ENCODE measurements at places on chromosomes 7 and 10.

DNA sequence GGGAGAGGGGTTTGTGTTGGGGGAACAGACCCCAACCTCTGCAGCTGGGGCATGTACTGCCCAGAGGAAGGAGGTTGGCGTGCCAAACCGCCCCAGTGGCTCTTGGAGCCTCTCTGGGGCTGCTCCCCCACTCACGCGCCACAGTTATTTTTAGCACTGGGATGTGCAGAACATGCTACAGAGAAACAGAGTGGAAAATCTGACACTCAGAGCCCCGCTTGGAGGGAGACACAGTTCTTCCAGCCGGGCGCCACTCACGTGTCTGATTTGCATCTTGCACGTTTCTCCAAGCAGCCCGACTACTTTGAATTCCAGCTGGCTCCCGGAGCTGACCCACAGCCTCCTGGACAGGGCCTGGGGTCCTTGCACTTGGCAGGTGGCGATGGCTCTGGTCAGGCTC, 182.0 kb downstream of the RPS24 start:
- DNase-seq, result no peak

DNA sequence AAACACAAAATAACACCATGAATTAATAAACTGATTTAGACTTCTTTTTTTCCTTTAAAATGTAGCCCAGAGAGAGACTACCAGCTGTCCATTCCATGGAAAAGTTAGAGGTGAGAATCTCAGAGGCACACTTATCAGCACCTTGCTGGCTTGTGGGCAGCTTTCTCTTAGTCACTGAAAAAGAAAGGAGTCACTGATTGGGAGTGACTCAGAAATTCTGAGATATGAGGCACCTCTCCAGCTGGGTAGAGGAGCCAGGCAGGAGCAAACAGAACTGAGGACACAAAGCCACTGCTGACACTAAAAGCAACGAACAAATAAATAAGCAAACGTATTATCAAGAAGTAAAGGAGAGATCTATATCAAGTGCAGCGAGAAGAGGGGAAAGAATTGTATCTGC, 310.6 kb downstream of the PARD3 start:
- no peak for DNase-seq

DNA sequence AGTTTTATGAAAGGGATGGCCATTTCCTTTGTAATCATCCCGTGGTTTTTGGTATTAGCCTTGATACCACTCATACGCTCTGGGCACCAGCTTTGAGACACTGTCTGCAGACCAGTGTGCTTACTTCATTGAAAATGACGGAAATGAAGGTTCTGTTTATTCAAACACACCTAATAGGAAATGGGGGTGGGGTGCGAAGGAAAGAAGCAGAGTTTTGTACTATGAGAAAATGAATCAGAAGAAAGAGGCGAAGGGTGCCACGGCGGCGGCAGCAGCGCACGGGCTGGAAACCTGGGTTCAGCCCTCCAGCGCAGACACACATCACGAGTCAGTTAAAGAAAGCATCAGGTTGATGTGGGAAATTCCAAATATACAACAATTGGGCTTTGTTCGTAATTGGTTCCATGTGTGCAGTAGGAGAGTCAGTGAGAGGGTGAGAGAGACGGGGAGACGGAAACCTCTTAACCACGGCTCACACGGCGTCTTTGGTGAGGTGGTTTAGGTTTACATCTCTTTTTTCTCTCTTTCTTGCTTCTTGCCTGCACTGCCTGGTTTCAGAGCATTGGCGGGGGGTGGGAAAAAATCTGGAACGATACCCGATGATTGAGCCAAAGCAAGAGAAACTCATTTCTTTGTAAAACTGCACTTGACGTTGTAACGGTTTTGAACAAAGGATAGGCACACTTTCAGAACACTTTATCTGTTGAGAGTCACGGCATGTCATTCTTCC, 321.2 kb downstream of the FRMD4A start:
- peak; percentile 19 for DNase-seq

DNA sequence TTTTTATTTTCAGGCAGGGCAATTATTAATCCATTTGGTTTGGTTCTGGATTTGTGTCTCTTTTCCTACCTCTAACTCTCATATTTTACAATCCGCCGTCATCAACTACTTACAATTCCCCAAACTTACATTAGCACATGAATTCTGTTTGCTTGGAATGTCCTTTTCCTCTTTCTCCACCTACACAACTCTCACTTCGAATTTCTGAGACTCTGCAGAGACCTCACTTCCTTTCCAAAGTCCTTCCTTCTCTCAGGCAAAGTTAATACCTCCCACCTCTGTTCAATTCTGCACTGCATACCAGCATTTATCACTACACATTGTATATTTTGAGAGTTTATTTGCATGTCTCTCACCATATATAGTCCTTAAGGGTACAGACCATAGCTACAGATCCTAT, 122.7 kb upstream of the LRRTM3 start:
- DNase-seq, result no peak

GRCh38 chr10:23375366-23375765, 30.8 kb upstream of the C10orf67 start:
- DNase-seq, result no peak

DNA sequence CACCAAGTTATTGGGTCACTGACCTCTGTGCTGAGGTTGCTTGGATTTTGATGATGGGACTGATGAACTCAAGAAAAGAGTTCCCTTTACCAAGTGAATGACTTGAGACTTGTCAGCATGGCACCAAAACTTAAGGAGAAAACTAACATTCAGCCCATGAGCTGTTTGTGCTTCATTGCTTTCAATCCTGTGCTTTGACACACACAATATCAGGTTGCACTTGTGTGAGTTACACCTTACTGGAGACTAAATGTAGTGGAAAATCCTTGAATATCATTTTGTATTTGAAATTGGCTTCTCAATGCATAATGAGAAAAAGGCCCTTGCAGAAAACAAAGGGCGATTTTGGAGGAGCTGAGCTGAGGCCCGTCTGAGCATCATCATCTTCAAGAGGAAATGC, 2.7 kb downstream of the BAG3 start:
- no peak for DNase-seq

GRCh38 chr10:133177380-133178157, 17.6 kb downstream of the KNDC1 start:
- DNase-seq, result no peak

DNA sequence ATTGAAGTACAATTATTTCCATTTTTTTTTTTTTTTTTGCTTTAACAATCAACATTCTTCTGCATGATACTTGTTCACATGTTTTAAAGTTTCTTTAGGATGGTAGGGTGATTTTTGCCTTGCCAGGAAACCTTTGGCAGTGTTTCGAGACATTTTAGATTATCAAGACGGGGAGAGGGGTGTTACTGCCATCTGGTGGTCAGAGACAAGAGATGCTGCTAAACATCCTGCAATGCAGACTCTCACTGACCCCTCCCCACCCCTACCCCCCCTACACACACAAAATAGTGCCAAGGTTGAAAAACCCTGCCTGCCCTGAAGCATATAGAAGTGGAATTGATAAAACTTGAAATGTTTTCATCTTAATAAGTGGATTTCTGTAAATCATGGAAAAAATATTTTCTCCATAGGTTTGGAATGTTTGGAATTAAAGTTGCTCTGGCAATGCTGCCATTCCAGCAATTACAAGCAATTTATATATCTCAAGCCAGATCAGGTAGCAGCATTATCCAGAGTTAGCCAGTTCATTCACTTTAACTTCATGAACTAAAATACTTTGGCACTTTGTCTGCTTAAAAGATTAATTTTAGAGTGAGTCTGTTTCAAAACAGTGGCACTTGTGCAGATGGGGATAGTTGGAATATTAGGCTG, 62.1 kb downstream of the SDHAF3 start:
- no peak for DNase-seq

DNA sequence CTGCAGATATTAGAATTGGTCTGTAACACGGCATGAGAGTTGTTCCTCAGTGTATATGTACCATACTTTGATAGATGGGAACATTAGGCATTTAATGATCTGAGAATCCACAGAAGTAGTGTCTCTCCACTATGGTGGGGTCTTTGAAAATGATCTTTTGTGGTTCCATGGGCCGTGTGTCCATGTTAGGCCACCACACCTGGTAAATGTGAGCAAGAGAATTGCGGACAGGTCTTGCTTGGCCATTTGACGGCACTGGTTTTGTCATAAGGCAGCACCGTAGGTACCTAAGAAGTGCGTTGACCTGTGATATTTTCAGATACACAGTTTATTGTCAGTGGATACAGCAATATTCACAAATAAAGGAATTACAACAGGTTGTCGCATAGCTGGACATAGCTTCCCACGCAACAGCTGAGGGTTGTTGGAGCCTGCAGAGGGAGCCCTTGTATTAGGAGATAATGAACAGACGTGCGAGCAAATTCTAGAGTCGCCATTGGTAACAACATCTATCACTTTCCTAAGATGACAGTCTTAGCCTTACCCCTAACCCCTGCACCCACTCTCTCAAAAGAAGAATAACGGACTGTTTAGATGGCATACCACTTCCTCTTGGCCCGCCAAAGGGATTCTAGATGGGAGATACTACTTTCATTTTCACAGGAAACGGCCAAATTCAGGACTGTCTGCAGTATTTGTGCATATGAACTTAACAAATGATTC, 111.4 kb downstream of the COL28A1 start:
- DNase-seq, result no peak

DNA sequence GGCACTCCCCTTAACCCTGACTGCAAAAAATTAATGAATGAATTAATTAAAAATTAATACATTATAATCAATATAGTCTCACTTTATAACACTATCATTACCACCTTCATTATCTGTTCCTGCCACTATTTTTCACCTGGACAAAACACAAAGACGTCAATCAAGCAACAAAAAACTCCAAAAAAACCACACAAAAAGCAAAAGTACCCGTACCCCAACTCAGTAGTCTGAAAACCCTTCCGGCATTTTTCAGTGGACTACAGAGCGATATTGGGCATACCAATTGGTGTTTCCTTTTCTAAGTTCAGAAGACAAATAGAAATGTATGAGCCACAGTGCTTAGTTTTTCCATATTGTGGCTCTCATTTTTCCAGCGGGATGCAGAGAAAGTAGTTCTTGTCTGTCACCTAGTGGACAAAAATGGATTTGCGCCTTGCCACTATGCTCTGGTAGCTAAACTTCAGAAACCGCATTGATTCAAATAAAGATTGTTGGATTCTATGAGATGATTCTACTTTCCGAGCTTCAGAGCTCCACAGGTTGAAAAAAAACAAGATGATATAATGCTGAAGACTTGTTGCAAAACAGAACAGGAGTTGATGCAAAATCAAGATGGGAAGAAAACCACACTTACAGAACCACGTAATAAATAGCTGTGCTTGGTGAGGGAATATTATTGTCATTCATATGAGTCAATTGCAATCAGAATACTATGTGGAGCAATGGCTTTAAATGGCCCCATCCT, 50.6 kb upstream of the ITGB1 start:
- DNase-seq, result no peak

DNA sequence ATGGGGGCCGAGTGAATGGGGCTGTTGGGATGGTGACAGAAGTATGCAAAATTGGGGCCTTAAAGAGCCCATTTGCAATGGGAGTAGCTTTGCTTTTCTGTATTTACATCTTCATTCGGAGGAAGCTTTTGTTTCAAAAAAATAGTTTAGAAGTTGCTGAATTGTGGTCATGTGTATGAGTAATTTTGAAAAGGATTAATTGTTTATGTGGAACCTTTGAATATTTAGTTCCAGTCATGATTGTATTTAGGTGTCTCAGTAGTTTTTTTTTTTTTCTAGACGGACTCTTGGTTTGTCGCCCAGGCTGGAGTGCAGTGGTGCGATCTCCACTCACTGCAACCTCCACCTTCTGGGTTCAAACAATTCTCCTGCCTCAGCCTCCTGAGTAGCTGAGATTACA, 37.2 kb downstream of the RBM33 start:
- DNase-seq, result no peak

GRCh38 chr10:16779384-16779915, 37.8 kb downstream of the RSU1 start:
- peak; percentile 37 for DNase-seq

GRCh38 chr7:28329661-28330363, 82.5 kb upstream of the CREB5 start:
- no peak for DNase-seq

DNA sequence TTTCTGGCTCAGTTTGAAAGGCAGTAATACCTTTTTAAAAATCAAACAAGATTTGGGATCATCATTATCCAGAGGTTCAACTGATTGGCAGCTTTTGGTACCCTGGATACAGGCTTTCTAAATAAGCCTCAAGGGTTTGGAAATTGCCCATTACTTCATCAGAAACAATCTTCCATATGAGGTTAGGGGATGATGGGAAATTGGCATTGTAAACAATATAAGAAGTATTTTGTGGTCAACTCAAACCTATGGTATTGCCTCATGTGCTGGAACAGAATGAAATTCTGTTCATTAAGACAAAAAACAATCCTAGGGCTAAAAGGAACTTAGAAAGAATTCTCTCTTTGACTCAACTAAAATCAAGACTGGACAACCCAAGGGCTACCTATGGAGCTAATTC, 92.6 kb upstream of the HECTD2 start:
- DNase-seq, result no peak

- no peak for DNase-seq
Observed at GRCh38 chr10:88922041-88922440, 30.5 kb downstream of the ACTA2 start.

- no peak for DNase-seq
Observed at GRCh38 chr10:16663444-16663843, 141.8 kb upstream of the C1QL3 start.

- DNase-seq, result no peak
Observed at GRCh38 chr7:111564078-111564477, 1.8 kb upstream of the IMMP2L start.

DNA sequence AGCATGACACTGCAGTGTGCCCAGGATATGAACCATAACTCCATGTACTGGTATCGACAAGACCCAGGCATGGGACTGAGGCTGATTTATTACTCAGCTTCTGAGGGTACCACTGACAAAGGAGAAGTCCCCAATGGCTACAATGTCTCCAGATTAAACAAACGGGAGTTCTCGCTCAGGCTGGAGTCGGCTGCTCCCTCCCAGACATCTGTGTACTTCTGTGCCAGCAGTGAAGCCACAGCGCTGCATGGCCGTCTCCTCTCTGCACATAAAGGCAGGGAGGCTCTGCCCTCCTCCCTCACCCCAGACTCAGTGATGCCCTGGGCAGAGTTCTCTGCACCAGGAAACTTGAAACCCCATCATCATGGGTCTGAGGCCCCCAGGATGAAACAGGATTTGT, 70.7 kb upstream of the PRSS58 start:
- no peak for DNase-seq

GRCh38 chr7:84502239-84502638, 307.6 kb upstream of the SEMA3A start:
- no peak for DNase-seq

GRCh38 chr10:21860718-21861117, 142.8 kb downstream of the DNAJC1 start:
- DNase-seq, result no peak

- no peak for DNase-seq
Observed at GRCh38 chr7:156178214-156178613, 366.0 kb upstream of the SHH start.
